ENCODE measurements at places on chromosomes 3 and 15.

DNA sequence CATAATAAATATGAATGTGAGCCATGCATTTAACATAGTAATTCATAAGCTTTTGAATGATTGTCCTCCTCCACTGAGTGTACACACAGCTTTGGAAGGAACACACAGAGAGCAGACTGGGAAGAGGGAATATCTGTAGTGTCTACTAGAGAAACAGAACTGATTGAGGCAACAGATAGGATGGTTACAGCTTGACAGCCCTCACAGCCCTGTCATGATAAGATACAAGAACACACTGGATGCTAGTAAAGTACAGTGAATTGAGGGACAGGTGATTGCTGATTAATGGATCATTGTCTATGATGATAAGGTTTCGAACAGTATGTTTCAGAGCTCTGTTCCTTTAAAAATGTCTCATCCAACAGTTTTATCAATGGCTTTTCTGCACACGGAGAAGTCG is 383.4 kb upstream of the GBE1 start:
- DNase-seq: no peak

- DNase-seq: no peak
Observed at GRCh38 chr15:71808311-71809020, 1.9 kb upstream of the NR2E3 start.

DNA sequence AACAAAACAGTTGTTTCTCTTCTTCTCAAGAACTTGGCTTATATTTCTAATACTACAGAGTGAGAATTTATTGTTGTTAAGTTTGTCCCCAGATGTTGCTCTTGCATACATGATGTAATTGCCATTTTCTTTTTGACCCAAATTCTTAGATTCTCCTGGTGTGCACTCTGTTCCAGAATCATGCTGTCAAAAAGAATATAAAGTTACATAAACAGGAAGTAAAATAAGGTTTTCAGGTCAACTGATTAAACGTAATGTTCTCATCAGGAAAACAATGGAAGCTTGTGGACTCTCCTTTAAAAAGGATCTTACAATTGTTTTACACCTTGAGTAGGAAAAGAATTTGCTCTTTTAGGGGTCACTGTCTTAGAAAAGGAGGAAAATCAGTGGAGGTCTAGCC is 121.8 kb downstream of the ADAM10 start:
- peak; percentile 26 for DNase-seq

DNA sequence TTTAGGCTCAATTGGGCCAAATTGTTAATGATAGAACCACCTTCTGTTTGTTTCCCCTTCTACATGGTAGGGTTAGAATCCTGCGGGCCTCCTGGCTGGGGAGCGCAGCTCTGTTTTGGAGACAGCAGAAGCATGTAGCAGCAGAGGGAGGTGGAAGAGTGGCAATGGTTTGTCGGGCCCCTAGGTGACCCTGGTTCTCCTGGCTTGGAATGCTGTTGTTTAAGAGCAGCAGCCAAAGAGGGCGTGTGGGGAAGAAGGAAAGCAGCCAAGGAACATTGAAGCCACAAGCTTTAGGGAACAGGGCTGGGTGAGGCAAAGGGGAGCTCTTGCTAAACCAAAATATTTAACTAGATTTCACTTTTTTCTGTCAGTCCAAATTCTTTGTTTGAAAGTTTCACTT is 213.7 kb upstream of the NR2E3 start:
- no peak for DNase-seq

- DNase-seq: no peak
Observed at GRCh38 chr3:186381424-186382216, 19.6 kb upstream of the DGKG start.

DNA sequence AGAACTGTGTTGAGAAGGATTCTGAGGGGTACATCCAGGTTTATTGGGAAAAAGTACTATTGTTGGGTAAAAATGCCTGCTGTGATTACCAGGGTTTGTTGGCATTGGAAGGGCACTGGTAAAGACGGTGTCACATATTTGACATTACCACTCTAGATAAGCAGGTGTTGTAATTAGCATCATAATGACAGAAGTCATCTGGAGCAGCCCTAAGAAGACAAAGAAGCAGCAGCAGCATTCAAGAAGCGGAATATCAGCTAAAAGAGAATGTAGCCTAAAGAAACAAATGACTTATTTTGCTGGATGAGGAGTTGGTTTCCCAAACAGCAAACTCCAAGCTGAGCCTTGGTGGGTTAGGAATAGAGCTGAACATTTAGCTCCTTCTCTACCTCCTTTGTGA is 30.5 kb upstream of the ZFAND6 start:
- DNase-seq: no peak

DNA sequence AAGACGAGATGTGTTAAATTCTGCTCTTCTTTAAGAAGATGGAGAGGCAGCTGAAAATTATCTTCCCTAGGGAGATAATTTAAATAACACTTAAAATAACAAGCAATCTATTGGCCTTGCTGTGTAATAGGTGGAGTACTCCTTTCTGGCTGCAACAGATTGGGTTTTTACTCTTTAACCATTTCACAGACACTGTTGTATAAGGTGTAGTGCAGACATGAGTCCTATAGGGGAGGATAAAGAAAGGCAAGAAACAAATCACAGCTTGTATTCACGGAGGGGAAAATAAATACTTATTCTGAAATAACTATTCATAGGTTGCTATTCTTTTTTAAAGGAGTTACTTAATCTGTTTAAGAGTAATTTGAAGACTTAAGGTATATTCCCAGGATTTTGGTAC is 252.0 kb downstream of the ZPLD1 start:
- no peak for DNase-seq

GRCh38 chr3:110193074-110193473 is 855.7 kb upstream of the DPPA4 start:
- no peak for DNase-seq

GRCh38 chr3:114155370-114155821 is 23.5 kb downstream of the DRD3 start:
- DNase-seq: peak; percentile 29

- no peak for DNase-seq
Observed at GRCh38 chr3:123285479-123285878, 83.7 kb downstream of the SEC22A start.

GRCh38 chr15:45026651-45027190 is 3.7 kb downstream of the SORD start:
- DNase-seq: no peak

DNA sequence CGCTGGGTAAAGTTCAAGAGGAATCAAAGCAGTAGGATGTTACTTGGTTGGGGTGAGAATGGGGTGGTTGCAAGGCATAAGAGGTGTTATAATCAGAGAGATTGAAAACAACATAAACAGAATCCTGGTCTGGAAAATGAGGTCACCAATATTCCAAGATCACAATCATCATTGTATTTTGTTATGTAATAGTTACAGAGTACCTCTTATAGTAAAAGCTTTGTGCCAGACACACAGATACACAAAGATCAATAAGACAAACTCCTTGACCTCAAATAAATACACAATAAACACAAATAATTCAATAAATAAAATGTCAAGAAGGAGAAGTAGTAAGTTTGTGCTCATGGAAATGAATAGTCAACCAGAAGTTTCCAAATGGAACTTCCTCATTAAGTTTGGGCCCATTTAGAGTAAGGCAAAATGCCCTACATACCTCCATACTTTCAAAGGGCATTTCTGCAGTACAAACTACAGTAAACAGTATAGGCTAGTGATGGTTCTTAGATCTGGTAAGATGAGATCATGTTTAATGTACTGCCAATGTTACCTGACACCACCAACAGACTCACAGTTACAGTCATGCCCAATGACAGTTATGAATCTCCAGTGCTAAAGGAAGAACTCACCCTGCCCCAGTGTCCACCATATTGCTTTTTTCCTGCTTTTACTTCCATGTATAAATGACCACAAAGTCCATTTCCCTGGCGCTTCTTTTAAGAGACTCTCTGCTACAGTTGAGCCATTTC is 93.4 kb downstream of the KCNMB2 start:
- no peak for DNase-seq

DNA sequence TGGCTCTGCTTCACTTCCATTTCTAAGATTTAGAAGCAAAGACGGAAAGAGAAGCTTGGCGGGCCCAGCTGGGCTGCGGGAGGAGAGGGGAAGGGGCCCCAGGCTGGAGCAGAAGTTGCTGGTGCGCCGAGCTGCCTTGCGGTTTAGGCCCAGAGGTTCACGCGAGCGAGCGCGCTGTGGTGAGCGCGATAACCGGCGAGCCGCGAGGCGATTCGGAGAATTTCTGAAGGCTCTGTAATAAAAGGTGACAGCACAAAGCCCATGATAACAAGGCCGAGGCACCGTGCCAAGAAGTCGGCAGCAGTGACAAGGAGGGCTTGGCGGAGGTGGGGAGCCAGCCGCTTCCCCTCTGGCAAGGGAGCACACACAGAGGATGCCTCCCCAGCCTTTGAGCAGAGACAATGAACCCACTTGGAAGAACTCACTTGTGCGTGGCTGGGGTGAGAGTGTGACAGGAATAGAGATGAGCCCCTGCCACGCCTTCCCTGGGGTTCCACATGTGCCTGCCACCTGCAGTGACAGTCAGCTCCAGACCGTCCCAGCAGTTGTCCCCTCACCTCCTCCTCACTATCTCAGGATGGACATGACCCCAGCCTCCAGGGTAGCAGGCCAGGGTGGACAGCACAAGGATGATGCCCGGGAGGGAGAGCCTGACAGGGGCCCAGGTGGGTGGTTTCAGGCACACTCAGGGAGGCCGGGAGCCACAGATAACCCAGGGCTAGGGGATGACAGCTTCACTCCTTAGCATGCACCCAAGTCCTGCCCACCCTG is 315.2 kb downstream of the UACA start:
- no peak for DNase-seq

DNA sequence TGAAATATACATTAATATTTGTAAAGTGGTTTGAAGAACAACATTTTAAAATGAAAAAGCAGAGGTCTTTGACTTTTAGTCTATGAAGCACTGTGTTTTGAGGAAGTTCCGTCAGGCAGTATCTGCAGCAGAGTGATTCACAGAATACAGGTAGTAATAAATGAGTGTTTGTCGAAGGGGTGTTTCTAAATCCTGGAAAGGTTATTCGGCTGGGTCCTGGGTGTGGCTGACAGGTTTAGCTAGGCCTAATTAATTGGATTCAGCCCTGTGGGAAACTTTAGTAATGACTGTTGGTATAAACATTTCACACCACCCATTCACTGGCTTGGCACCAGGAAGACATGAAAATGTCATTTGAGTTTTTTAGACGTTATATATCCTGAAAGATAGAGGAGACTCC is 51.3 kb downstream of the TIPARP start:
- DNase-seq: no peak

- peak; percentile 17 for DNase-seq
Observed at GRCh38 chr15:77599899-77600298, 32.8 kb downstream of the LINGO1 start.

DNA sequence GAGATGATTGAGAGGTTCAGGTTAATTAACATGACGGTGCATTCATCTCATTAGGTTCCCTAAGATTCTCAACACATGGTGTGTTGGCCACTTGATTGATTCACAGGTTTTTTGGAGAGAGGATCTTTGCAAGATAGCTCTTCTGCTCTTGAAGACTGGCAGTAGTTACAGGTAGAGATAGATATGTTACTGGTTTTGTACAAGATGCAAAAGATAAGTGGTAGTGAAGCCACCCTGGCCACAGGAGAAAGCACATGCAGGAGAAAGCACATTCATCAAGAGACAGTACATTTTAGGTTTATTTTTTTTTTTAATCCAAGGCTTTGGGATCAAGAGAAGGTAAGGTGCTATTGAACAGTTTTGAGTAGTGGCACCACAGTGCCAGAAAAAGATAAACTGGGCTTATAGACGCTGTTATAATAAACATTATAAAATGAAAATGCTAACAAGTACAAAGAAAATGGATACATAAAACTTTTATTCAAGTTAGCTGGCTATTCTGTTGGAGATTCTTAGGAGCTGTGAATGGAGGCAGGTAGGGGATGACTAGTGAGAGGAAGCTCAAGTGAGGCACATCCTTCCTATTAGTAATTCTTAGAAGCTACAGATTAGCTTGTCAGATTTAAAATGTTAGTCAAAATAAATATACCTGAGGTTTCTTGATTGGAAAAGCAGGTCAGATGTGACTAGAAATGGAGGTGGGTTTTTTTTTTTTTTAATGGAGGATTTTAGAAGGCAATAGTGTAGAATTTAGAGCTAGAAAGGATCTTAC is 10.8 kb downstream of the SELENOT start:
- DNase-seq: no peak

- no peak for DNase-seq
Observed at GRCh38 chr3:10716964-10717363, 99.1 kb upstream of the SLC6A11 start.

DNA sequence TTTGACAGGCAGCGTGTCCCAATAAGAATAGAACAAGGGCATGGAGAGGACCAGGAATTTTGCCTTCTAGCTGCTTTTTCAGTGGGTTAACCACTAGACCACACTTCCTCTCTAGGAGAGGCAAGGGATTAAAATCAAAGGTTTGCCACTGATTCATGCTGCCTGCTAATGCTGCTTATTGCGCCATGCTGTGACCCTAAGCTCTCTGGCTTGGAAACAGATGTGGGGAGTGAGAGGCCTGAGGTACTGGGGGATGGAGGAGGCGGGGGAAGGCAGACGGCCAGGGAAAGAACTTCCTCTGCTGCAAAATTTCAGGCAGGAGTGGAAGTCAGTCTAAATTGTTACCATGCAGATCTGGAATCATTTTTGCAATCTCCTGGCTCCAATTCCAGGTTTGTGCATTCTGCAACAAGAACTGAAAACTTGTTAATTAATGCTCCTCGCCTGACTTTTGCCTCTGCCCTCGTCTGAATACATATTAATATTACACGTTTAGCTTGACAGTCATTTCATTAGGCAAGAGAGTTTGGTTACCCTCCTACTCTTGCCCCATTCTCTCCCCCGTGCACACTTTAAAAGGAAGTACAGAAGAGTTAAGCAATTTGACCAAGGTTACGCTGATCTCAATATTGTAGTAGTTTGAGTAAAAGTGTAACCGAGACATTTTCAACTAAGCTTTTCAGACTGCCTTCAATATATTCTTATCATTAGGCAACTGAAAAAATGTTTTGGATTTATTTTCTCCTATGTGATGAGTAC is 121.7 kb upstream of the SPRED1 start:
- DNase-seq: peak; percentile 92

DNA sequence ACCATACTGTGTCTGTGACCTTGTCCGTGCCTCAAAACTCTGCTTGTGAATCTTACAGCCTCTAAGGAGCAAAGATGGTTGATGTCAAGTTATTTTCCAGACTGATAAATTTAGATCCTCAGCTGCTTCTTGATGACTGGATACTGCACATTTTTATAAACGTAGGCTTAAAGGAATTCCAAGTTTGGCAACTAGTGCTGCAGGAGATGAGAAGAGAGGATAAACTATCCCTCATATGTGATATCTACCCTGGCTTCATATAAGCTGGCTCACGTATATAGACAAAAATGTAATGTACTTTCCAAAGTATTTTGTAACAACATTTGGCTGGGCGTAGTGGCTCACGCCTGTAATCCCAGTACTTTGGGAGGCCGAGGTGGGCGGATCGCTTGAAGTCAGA is 89.6 kb downstream of the GMPS start:
- DNase-seq: no peak

GRCh38 chr3:40920041-40920440 is 279.3 kb upstream of the CTNNB1 start:
- peak; percentile 5 for DNase-seq

DNA sequence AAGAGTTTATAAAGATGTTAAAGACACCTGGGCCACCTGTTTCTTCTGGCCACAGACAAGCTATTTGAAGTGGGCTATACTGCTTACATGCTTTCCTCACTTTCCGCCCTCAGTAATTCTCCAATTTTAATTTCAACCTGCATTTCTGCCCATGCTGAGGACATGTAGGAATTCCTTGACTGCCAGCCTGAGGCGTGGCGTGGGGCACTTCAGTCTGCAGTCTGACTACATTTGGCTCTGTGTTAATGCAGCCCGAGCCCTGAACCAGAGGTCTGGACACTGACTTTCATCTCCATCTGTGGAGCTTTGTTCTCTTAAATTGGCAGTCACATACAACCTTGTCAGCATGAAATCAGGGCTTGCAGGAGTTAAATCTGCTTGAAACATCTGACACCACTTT is 8.5 kb downstream of the UQCC5 start:
- DNase-seq: no peak

Data from inflammatory macrophage treated with lipopolysaccharide for 4 hours (primary cell).